Activated CD4-positive, alpha-beta T cell treated with anti-CD3 and anti-CD28 coated beads, Interleukin-2, amount 10 ng/mL, durations not matched to agents 7 days and 5 days (primary cell): ENCODE measurements at places on chromosomes 5 and 9. TPM values are rescaled to one million over a fixed set of nuclear protein-coding genes. Genes with fewer than 3 reads are reported as not detected.

LHX6 gene
- not detected for total RNA-seq

PCDHB10 gene
- not detected for total RNA-seq

NR5A1 gene
- not detected for total RNA-seq

NACC2 gene
- 4.4 TPM for total RNA-seq

- H3K4me3 ChIP-seq, result no peak overlapping the region
- H3K4me1 ChIP-seq, result peaks cover 29% of the 10 kb centered on the region
- peaks cover 12% of the 10 kb centered on the region for H3K36me3 ChIP-seq
- H3K27ac ChIP-seq, result peak overlapping the region; percentile 10
Measured at GRCh38 chr9:99040911-99041582, 63.9 kb upstream of the TGFBR1 start.

DNA sequence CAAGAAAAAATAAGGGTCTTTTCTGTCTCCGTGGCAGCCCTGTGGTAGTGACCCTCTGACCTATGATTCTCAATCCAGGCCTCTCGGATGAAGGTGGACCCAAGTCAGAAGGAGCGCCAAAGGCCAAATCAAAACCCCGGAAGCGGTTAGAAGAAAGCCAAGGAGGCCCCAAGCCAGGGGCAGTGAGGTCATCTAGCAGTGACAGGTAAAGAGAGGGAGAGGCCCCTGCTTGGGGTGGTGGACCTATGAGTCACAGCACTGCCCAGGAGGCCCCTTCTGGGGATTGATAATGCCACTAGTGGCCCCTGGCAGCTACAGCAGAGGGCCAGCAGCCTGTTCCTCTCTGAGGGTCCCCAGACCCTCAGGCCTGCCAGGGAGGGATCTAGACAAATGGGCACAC is 6.4 kb upstream of the SLC2A8 start:
- H3K4me1 ChIP-seq, result peaks cover 29% of the 10 kb centered on the region
- H3K36me3 ChIP-seq, result no peaks in the 10 kb centered on the region
- no peak overlapping the region for H3K27ac ChIP-seq

GRCh38 chr5:14082523-14082922 is 60.6 kb upstream of the TRIO start:
- H3K36me3 ChIP-seq, result no peaks in the 10 kb centered on the region
- H3K4me3 ChIP-seq, result no peak overlapping the region
- H3K27ac ChIP-seq, result no peak overlapping the region
- no peaks in the 10 kb centered on the region for H3K27me3 ChIP-seq

DNA sequence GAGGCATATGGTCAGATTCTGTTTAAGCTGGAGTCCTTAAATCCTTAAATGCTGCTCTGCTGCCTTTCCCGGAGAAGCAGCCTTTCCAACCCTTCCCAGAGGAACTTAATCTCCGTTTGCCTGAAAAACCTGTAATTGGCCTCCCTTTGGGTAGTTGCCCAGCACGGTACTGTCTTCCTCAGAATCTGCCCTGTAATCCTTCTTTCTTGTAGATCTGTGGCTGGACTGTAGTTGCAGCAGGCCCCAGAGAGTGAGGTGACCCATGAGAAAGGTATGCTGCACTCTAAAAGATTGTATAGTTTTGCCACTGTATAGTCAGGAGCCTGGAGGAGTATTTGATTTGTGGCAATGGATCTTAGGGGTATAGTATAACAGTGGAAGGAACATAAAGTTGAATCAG is 11.7 kb downstream of the SPIN1 start:
- DNase-seq, result no peak
- H3K4me1 ChIP-seq, result peaks cover 10% of the 10 kb centered on the region
- H3K4me3 ChIP-seq, result no peak overlapping the region
- H3K27me3 ChIP-seq, result no peaks in the 10 kb centered on the region
- H3K36me3 ChIP-seq, result peaks cover 16% of the 10 kb centered on the region
- H3K27ac ChIP-seq, result no peak overlapping the region

DNA sequence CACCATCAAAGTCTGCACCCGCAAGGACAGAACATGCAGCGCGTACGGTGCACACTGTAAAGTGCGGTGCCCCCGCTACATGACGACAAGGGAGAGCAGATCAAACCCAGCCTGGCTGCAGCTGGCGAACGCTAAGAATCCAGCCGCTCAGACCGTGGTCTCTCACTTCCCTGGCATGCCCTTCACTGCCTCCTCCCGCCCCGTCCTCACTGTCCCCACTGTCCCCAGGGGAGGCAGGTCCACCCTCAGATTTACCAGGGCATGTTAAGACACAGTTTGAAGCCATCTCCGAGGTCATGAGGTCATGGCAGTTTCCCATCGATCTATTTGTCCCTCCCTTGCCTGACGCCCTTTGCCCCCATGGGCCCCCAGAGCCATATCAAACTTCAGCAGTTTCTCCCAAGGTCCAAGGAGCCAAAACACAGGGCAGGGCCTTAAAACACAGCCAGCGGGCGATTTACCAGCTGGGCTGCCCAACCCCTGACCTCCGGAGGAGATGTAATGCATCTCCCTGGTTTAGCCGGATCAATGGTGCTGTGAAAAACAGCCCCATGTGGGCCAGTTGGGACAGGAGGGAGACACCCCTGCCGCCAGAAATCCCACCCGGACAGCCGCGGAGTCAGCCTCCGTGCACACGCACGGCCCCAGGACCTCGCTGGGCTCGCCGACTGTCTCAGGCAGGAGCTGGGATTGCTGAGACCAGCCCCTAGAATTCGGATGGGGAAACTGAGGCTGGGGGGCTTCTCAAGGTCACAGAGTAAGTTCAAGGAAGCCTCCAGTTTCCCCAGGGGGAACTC is 52.3 kb upstream of the FUBP3 start:
- no peaks in the 10 kb centered on the region for H3K4me1 ChIP-seq
- no peaks in the 10 kb centered on the region for H3K27me3 ChIP-seq
- no peak for DNase-seq
- H3K27ac ChIP-seq, result no peak overlapping the region
- H3K36me3 ChIP-seq, result no peaks in the 10 kb centered on the region
- no peak overlapping the region for H3K4me3 ChIP-seq

GRCh38 chr5:127290019-127290945 is at the start of gene MEGF10:
Gene MEGF10, plus strand, starts transcription at chr5:127290796. Its CDS starts 40,513 bp downstream, at chr5:127331309.
- no peak for DNase-seq
- H3K4me3 ChIP-seq, result no peak within 1 kb of the TSS
- peaks cover 3% of the 10 kb centered on the region for H3K4me1 ChIP-seq
- H3K27me3 ChIP-seq, result peaks cover 71% of the 10 kb centered on the region
- no peak within 1 kb of the TSS for H3K27ac ChIP-seq

GRCh38 chr9:125950880-125951471 is 203.8 kb downstream of the PBX3 start:
- H3K4me1 ChIP-seq, result no peaks in the 10 kb centered on the region
- no peak overlapping the region for H3K27ac ChIP-seq
- no peak overlapping the region for H3K4me3 ChIP-seq
- peaks cover 4% of the 10 kb centered on the region for H3K36me3 ChIP-seq

DNA sequence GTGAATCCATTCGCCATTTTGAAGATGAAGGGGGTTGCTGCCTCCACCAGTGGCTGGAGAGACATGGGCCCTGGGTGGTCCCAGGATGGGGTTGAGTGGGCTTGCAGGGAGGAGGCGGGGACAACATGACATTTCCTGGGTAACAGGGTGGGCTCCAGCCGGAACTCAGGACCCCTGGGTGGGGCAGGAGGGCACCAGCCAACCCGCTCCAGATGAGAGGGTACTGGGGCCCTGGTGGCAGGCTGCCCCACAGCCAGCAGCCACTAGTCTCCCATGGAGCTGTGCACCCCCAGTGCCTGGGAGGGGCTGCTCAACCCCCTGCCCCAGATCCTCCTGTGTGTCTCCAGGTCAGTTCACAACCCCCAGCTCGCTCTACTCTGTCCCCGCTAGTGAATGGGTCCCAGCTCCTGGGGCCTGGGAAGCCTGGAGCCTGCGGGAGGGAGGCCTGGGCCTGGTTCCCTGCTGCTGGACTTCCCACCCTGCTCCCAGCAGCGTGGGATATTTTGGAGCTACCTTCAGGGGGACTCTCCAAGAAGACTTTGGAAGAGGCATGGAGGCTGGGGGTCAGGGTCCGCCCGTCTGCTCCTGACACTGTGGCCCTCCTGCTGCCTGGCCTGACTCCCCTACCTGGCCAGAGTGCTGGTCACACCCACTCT is 55.9 kb downstream of the AHRR start:
- H3K4me1 ChIP-seq, result peaks cover 83% of the 10 kb centered on the region
- H3K36me3 ChIP-seq, result peaks cover 40% of the 10 kb centered on the region
- no peak overlapping the region for H3K4me3 ChIP-seq
- peak; percentile 5 for DNase-seq

DNA sequence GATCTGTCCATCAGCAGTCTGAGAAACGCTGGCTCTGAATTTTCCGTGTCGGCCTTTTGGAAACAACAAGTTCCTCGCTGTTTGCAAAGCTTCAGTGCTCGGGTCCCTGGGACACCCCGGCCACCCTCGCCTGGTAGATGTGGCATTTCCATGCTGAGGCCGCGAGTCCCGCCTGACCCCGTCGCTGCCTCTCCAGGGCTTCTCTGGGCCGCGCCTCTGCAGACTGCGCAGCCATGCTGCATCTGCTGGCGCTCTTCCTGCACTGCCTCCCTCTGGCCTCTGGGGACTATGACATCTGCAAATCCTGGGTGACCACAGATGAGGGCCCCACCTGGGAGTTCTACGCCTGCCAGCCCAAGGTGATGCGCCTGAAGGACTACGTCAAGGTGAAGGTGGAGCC is 4.7 kb downstream of the NTNG2 start:
- H3K27me3 ChIP-seq, result peaks cover 45% of the 10 kb centered on the region
- peaks cover 1% of the 10 kb centered on the region for H3K36me3 ChIP-seq
- H3K4me3 ChIP-seq, result no peak overlapping the region
- DNase-seq, result no peak

- H3K27ac ChIP-seq, result no peak overlapping the region
- H3K4me3 ChIP-seq, result no peak overlapping the region
- H3K36me3 ChIP-seq, result no peaks in the 10 kb centered on the region
- DNase-seq, result no peak
- no peaks in the 10 kb centered on the region for H3K27me3 ChIP-seq
Measured at GRCh38 chr9:82489201-82489821, 500.7 kb downstream of the SPATA31D1 start.

DNA sequence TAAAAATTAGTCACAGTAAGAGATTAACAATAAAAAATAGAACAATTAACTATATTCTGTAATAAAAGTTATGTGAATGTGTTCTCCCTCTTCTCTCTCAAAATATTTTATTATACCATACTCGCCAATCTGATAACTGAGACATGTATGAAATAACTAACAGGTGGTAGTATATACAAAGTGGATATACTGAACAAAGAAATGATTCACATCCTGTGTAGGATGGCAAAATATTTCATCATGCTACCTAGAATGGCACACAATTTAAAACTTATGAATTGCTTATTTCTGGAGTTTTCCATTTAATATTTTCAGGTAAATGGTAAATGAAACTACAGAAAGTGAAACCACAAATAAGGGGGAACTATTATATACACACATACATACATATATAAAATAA is 152.5 kb downstream of the RNF180 start:
- no peaks in the 10 kb centered on the region for H3K36me3 ChIP-seq
- H3K27me3 ChIP-seq, result no peaks in the 10 kb centered on the region
- no peak overlapping the region for H3K4me3 ChIP-seq
- H3K27ac ChIP-seq, result no peak overlapping the region
- H3K4me1 ChIP-seq, result no peaks in the 10 kb centered on the region

- no peak overlapping the region for H3K27ac ChIP-seq
- H3K4me1 ChIP-seq, result no peaks in the 10 kb centered on the region
- H3K4me3 ChIP-seq, result no peak overlapping the region
Measured at GRCh38 chr5:56429110-56429561, 196.0 kb upstream of the ANKRD55 start.

GRCh38 chr9:123087359-123087888 is 54.0 kb downstream of the GPR21 start:
- H3K36me3 ChIP-seq, result peaks cover 7% of the 10 kb centered on the region
- no peak overlapping the region for H3K4me3 ChIP-seq
- H3K27me3 ChIP-seq, result no peaks in the 10 kb centered on the region
- no peak overlapping the region for H3K27ac ChIP-seq

- no peak for DNase-seq
- no peak overlapping the region for H3K4me3 ChIP-seq
Measured at GRCh38 chr9:68768619-68769018, 63.6 kb downstream of the PIP5K1B start.

- H3K27ac ChIP-seq, result peak overlapping the region; percentile 55
- H3K4me3 ChIP-seq, result peak overlapping the region; percentile 56
- H3K36me3 ChIP-seq, result peaks cover 3% of the 10 kb centered on the region
Measured at GRCh38 chr9:97804059-97804365, 49.0 kb upstream of the FOXE1 start.
